Endodermal cell (in vitro differentiated cells): ENCODE measurements at places on chromosomes 11 and 22.

DNA sequence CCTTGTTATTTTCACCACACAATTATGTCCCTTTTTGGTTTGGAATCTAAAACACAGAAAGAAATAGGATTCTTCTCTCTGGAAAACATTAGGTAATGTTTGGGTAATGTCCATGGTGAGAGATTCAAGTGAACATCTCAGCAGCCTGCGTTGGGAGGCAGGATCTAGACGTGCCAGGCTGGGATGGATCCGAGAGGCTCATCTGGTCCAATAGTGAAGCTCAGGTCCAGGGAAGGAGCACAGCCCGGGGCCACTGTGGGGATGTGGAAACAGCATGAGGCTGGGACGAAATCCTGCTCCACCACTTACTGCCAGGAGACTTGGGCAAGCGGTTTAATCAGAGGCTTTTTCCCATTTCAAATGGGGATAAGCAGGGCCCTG is 109.9 kb downstream of the CSNK2A3 start:
- H3K27me3 ChIP-seq: no peaks in the 10 kb centered on the region
- H3K4me3 ChIP-seq: no peak overlapping the region
- no peaks in the 10 kb centered on the region for H3K4me1 ChIP-seq
- no peaks in the 10 kb centered on the region for H3K36me3 ChIP-seq

DNA sequence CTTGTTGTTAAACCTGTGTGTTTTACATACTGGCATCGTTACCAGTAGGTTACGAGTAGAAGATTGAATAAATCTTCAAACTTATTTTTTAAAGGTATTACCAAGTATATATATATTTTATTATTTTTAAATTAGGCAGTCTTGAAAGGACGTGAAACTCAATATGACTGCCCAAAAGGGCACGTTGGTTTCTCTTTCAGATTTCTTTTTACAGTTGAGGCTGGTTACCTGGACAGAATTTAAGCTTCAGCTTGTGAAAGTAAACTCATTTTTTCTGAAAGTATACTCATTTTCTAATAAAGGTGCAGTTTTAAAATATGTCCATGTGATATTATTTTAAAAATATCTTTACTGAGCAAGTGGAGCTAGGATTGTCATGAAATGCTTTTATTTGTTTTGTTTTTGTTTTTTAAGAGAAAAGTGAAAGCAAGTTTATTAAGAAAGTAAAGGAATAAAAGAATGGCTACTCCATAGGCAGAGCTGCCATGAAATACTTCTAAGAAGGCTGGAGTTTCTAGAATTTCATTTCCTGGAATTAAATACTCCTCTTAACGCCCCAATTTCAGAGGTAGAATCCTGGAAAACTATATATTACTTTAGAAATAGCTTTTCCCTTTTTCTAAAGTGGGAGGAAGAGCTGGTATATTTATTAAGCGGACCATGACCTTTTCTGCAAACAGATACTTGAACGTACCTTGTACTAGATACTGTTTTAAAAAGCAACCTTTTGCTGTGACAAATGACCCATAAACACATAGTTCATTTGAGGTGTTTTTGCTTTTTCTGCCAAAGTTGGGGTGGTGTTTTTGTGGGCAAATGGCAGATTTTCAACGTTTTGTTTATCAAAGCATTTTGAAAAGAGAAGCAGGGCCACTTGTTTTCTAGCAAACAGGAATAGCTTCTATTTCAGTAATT is 1.9 kb downstream of the FBXO7 start:
- no peaks in the 10 kb centered on the region for H3K4me1 ChIP-seq
- H3K27ac ChIP-seq: no peak overlapping the region
- H3K36me3 ChIP-seq: peaks cover 19% of the 10 kb centered on the region
- H3K27me3 ChIP-seq: peaks cover 5% of the 10 kb centered on the region

DNA sequence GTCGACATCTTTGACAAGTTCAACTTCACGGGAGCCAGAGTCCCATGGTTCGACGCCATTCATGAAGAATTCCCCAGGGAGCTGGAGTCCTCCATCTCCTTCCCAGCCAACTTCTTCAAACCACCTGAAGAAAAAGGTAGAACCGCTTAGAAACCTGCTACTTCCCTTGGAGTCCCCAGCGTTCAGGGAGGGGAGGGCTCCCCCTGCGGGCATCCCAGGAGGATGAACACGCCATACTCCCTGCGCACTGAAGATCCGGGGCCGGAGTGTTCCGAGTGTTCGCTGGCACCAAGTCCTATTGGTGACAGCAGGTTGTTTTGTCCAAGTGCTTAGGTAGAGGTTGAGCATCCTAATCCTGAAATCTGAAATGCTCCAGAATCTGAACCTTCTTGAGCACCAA is 51.7 kb upstream of the PRODH start:
- DNase-seq: peak; percentile 86
- no peaks in the 10 kb centered on the region for H3K4me1 ChIP-seq
- H3K27me3 ChIP-seq: no peaks in the 10 kb centered on the region

DNA sequence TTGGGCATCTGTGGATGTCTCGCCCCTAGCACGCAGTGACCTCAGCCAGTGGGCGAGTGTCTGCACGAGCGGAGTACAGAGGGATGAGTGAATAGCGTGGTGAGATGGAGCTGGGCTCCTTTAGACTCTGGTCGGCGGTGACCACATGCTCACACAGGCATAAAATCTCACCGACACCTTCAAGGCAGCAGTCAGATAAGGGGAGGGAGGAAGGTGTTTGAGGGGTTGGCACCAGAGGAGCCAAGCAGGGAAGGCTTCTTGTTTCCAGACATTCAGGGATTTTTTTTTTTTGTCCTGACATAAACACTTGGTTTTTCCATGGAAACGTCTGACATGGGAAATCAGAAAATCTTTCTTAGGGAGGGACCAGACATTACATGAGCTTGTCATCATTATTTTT is 35.8 kb downstream of the GRIK4 start:
- H3K4me3 ChIP-seq: no peak overlapping the region
- H3K4me1 ChIP-seq: no peaks in the 10 kb centered on the region
- H3K27ac ChIP-seq: no peak overlapping the region

GRCh38 chr22:20206709-20207215 is 55.9 kb upstream of the CCDC188 start:
- H3K36me3 ChIP-seq: no peaks in the 10 kb centered on the region
- no peak overlapping the region for H3K27ac ChIP-seq
- H3K4me3 ChIP-seq: peak overlapping the region; percentile 19
- peak; percentile 58 for DNase-seq
- H3K27me3 ChIP-seq: no peaks in the 10 kb centered on the region

DNA sequence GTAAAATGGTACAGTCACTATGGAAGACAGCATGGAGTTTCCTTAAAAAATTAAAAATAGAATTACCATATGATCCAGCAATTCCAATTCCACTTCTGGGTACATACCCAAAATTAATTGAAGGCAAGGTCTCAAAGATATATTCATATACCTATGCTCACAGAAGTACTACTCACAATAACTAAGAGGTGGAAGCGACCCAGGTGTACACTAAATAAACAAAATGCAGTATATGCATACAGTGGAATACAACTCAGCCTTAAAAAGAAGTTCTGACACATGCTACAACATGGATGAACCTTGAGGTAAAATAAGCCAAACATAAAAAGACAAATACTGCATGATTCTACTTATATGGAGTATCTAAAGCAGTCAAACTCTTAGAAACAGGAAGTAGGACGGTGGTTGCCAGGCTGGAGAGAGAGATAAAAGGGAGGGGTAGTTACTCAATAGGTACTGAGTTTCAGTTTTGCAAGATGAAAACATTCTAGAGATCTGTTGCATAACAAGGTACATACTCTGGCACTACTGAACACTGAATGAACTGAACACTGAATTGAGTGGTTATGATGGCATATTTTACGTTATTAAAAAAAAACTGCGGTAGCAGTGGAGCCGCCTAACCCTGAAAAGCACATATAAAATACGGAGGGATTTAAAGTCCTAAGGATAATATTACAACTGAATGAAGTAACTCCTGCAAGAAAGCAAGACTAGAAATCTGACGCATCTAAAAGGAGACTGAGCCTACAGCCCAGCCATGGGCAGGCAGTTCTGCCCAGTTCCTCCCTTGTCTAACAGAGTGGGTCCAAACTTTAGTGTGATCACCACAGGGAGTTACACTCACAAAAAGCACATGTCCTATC is 12.8 kb downstream of the DGCR2 start:
- H3K27me3 ChIP-seq: no peaks in the 10 kb centered on the region
- peaks cover 4% of the 10 kb centered on the region for H3K36me3 ChIP-seq
- no peak overlapping the region for H3K27ac ChIP-seq

GRCh38 chr22:19983741-19984140 is 32.9 kb downstream of the ARVCF start:
- H3K27ac ChIP-seq: no peak overlapping the region
- peaks cover 3% of the 10 kb centered on the region for H3K36me3 ChIP-seq
- no peaks in the 10 kb centered on the region for H3K27me3 ChIP-seq
- H3K4me1 ChIP-seq: peaks cover 6% of the 10 kb centered on the region
- no peak for DNase-seq

DNA sequence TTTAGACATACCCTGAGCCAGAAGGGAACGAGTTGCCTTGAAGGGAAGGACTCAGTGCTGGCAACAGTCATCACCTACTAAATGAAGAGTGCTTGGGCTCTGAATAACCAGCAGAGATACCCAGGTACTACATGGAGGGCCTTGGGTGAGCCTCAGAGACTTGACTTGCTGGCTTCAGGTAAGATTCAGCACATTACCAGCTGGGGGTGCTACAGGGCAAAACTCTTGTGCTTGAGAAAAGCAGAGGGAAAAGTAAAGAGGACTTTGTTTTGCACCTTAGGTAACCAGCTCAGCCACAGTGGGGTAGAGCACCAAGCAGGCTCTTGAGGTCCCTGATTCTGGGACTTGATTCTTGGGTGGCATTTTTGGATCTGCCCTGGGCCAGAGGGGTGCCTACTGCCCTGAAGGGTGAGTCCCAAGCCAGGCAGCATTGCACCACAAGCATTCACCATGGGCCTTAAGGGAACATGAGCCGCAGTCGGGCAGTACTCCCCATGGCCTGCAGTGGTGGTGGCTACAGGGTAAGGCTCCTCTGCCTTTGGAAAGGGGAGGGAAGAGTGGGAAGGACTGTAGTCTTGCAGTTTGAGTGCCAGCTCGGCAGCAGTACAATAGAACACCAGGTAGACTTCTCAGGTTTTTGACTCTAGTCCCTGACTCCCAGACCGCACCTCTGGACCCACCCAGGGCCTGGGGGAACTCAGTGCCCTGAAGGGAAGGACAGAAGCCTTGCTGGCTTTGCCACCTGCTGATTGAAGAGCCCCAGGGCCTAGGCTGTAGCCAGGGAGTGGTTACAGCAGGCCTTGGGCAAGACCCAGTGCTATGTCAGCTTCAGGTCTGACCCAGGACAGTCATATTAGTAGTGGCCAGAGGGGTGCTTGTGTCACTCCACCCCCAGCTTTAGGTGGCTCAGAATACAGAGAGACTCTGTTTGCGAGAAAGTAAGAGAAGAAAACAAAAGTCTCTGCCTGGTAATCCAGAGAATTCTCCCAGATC is 22.7 kb upstream of the PLEKHA7 start:
- H3K4me1 ChIP-seq: no peaks in the 10 kb centered on the region
- no peak overlapping the region for H3K27ac ChIP-seq
- H3K4me3 ChIP-seq: no peak overlapping the region
- H3K27me3 ChIP-seq: peaks cover 16% of the 10 kb centered on the region

DNA sequence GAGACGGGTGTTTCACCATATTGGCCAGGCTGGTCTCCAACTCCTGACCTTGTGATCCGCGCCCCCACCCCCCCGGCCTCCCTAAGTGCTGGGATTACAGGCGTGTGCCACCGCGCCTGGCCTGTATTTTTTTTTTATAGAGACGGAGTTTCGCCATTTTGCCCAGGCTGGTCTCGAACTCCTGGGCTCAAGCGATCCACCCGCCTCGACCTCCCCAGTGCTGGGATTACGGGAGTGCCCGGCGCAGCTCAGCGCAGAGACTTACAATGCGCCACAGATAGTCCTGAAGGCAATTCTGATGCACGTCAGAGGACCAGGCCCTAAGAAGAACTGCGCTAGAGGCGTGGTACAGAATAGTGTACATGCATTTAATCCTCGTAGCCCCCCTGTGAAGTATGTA is 587 bp upstream of the VPS51 start:
- no peaks in the 10 kb centered on the region for H3K27me3 ChIP-seq
- DNase-seq: no peak
- H3K4me3 ChIP-seq: peak overlapping the region; percentile 86
- no peak overlapping the region for H3K27ac ChIP-seq

- DNase-seq: no peak
- H3K27me3 ChIP-seq: no peaks in the 10 kb centered on the region
- no peaks in the 10 kb centered on the region for H3K36me3 ChIP-seq
- H3K27ac ChIP-seq: peak overlapping the region; percentile 45
- H3K4me3 ChIP-seq: no peak overlapping the region
- peaks cover 21% of the 10 kb centered on the region for H3K4me1 ChIP-seq
Observed at GRCh38 chr22:28900379-28900925, 17.1 kb downstream of the ZNRF3 start.

GRCh38 chr11:64742889-64743590 is 902 bp downstream of the RASGRP2 start:
- H3K4me1 ChIP-seq: peaks cover 4% of the 10 kb centered on the region
- no peaks in the 10 kb centered on the region for H3K36me3 ChIP-seq
- H3K4me3 ChIP-seq: no peak overlapping the region
- peak; percentile 90 for DNase-seq
- H3K27me3 ChIP-seq: peaks cover 79% of the 10 kb centered on the region
- no peak overlapping the region for H3K27ac ChIP-seq

GRCh38 chr11:112118176-112118575 is 31.5 kb downstream of the SDHD start:
- no peaks in the 10 kb centered on the region for H3K27me3 ChIP-seq
- no peaks in the 10 kb centered on the region for H3K4me1 ChIP-seq
- no peak overlapping the region for H3K4me3 ChIP-seq
- no peak overlapping the region for H3K27ac ChIP-seq

DNA sequence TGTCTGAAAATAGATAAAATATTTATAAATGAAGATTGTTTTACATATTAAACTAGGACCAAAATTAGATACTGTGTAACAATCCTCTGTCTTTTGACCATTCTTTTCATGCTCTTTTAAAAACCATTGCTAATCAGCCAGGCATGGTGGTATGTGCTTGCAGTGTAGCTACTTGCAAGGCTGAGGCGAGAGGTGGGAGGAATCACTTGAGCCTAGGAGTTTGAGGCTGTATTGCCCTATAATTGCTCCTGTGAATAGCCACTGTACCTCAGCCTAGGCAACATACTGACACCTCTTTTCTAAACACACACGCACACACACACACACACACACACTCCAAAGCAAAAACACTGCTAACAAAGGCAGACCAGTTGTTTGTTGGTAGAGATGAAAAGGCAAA is 259.2 kb downstream of the JRKL start:
- H3K27me3 ChIP-seq: no peaks in the 10 kb centered on the region
- H3K4me1 ChIP-seq: peaks cover 6% of the 10 kb centered on the region
- H3K36me3 ChIP-seq: no peaks in the 10 kb centered on the region

GRCh38 chr11:3609416-3610265 is 32.2 kb downstream of the ART5 start:
- H3K27me3 ChIP-seq: no peaks in the 10 kb centered on the region
- DNase-seq: peak; percentile 82
- H3K4me3 ChIP-seq: no peak overlapping the region
- H3K36me3 ChIP-seq: no peaks in the 10 kb centered on the region

GRCh38 chr22:45518580-45518991 is 15.9 kb downstream of the FBLN1 start:
- DNase-seq: no peak
- no peak overlapping the region for H3K27ac ChIP-seq
- peaks cover 8% of the 10 kb centered on the region for H3K4me1 ChIP-seq
- H3K36me3 ChIP-seq: peaks cover 54% of the 10 kb centered on the region
- H3K4me3 ChIP-seq: no peak overlapping the region
